Colonic mucosa (tissue), 4 donors: ENCODE measurements at places on chromosomes 4 and X. TPM values are rescaled to one million over a fixed set of nuclear protein-coding genes. Genes with fewer than 3 reads are reported as not detected.

The CA5B gene
- total RNA-seq, result 5.2 TPM

DNA sequence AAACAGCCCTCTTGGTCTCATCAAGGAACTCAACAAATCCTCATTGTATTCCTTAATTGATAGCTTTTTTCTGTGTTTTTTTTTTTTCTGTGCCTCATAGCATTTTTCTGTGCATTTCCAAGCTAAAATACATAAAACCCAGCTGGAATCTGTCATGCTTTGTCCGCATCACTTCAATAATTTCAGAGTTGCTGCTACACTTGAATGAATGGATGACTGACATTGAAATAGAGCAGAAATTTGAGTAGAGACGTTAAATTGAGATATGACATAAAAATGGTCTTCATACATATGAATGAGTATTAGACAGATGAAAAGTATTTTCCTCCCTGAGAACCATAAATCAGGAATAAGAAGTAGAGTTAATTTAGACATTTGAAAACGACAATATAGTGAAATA lies 593.2 kb downstream of the TMA16 start:
- no peaks in the 10 kb centered on the region for H3K27me3 ChIP-seq
- DNase-seq, result no peak
- no peak overlapping the region for H3K27ac ChIP-seq

GRCh38 chr4:41485041-41485440 lies 52.9 kb upstream of the LIMCH1 start:
- H3K4me3 ChIP-seq, result no peak overlapping the region
- no peaks in the 10 kb centered on the region for H3K27me3 ChIP-seq
- H3K4me1 ChIP-seq, result no peaks in the 10 kb centered on the region

- no peaks in the 10 kb centered on the region for H3K27me3 ChIP-seq
- H3K27ac ChIP-seq, result no peak overlapping the region
- no peak overlapping the region for H3K4me3 ChIP-seq
- no peaks in the 10 kb centered on the region for H3K36me3 ChIP-seq
- H3K4me1 ChIP-seq, result no peaks in the 10 kb centered on the region
These were observed 336.7 kb upstream of the GNPDA2 start for GRCh38 chr4:45062935-45063545.

DNA sequence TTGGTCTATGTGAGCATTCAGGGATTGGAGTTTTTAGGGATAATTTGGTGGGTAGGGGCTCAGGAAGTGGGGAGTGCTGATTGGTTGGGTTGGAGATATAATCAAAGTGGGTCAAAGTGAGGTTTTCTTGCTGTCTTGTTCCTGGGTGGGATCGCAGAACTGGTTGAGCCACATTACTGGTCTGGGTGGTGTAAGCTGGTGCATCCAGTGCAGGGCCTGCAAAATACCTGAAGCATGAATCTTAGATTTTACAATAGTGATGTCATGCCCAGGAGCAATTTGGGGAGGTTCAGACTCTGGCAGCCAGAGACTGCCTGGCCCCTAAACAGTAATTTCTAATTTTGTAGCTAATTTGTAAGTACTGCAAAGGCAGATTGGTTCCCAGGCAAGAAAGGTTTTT lies 665.6 kb upstream of the PRKX start:
- no peak overlapping the region for H3K27ac ChIP-seq
- H3K4me3 ChIP-seq, result no peak overlapping the region
- no peak for DNase-seq
- H3K27me3 ChIP-seq, result no peaks in the 10 kb centered on the region
- H3K4me1 ChIP-seq, result no peaks in the 10 kb centered on the region

- peak; percentile 54 for DNase-seq
- H3K4me3 ChIP-seq, result no peak overlapping the region
These were observed 66.0 kb upstream of the C4orf54 start for GRCh38 chr4:99723612-99724011.
